ENCODE measurements at places on chromosomes 12 and 14.

GRCh38 chr12:58528271-58528670 lies 392.0 kb downstream of the LRIG3 start:
- DNase-seq = no peak

GRCh38 chr14:100860556-100861187 lies 34.8 kb downstream of the MEG3 start:
- DNase-seq = no peak

- DNase-seq = no peak
Measured at GRCh38 chr12:110042264-110042663, 6.1 kb downstream of the C12orf76 start.

- no peak for DNase-seq
Measured at GRCh38 chr14:39956372-39956771, 524.1 kb upstream of the FBXO33 start.

DNA sequence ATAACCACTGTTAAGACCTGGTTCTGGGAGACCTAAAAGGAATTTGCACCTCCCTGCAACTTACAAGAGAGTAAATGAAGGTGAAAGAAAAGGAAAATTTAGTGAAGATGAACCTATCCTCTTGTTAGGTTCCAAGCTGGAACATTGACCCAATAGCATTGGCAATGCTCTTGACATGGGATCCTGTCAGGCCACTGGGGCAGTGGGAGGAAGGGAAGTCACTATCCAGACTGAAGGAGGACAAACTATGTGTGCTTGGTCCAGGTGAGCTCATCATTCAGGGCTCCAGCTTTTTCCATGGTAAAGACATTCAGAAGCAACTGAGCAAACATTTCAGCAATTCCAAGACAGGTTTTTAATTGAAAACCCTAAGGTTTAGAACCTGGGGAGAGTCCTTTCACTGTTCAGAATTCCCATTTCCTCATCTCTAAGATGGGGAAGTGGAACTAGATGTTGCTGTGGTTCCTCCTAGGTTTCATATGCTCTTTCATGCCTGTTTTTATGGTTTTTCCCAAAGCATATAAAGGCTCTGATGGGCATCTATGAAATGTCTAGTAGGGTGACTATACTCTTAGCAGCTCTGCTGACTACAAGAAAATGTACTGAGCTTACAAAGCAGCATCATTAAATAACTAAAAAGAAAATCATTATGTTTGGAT lies 33.1 kb downstream of the MAPK1IP1L start:
- no peak for DNase-seq

GRCh38 chr12:12083688-12084087 lies 12.9 kb downstream of the BCL2L14 start:
- no peak for DNase-seq

DNA sequence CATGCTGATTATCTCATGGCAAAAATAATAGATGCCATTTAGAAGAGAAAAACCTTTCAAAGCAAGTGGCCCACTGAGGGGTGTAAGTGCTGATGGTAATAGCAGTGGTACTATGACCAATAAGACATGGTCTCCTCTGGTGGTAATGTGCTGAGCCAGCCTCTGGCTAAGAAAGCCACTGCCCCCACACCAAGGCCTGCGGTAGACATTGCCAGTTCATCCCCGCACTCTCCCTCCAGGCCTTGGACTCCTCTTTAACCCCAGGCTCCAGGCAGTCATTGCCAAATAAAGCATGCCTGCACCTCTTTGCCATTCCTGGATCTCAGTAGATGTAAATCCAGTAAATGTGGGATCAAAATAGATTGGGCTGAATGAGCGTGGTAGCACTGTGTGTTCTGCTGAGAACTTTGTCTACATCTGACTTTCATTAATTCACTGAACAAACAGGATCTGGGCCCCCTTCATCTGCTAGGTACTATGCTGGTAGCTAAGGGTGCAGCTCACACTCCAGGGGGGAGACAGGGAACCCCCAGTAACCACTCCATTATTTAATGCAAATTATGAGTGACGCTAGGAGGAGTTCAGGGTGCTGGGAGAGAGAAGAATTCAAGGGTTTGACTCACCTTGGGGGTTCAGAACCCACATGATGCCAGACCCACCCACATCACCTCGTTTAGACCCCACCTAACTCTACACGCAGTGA lies 89.3 kb downstream of the BCL11B start:
- no peak for DNase-seq

DNA sequence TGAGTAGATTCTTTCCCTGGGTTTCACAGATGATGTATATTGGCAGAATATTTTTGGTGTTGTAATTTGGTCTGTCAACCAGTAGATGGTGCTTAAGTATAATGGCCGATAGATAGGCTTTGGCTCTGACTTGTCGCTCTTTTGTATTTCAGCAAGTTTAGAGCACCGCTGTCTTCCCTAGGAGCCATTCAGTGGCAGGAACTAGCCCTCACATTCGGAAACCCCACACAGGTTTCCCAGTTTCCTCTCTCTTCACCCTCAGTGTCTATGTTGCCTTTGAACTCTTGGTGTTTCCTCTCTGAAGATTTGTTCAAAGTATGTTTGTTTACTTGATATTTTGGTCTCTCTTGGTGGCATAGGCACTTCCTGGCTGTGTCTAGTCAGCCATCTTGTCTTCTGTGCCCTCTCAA lies 102.2 kb downstream of the GPHN start:
- DNase-seq = no peak

GRCh38 chr14:41925409-41925808 lies 318.7 kb downstream of the LRFN5 start:
- no peak for DNase-seq

DNA sequence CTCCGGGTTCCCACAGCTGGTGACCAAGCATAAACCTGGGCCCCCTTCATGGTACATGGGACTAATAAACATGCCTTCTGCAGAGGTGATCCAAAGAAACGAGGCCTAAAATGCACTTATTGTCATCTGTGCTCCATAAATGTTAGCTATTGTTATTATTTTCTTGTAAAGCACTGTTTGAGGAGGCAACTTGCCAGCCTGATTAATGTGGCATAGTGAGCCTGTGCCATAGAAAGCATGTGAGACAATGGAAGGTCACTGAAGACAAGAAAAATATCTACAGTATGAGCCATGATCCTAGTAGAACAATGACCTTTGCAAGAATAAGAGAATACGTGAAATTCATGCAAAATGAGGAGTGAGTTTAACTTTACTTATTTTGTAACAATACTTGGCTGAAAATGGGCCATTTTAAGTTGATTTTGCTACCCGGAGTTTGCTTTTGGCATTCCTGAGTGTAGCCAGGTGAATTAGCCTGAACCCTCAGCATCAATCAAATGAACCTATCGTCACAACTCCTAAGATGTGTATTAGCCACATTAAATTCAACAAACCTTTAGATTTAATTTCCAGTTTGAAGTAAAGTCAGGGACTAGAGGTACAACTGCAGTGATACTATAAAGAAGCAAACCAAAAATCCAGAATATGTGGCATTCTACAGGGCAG lies 52.2 kb downstream of the CPM start:
- DNase-seq = no peak

DNA sequence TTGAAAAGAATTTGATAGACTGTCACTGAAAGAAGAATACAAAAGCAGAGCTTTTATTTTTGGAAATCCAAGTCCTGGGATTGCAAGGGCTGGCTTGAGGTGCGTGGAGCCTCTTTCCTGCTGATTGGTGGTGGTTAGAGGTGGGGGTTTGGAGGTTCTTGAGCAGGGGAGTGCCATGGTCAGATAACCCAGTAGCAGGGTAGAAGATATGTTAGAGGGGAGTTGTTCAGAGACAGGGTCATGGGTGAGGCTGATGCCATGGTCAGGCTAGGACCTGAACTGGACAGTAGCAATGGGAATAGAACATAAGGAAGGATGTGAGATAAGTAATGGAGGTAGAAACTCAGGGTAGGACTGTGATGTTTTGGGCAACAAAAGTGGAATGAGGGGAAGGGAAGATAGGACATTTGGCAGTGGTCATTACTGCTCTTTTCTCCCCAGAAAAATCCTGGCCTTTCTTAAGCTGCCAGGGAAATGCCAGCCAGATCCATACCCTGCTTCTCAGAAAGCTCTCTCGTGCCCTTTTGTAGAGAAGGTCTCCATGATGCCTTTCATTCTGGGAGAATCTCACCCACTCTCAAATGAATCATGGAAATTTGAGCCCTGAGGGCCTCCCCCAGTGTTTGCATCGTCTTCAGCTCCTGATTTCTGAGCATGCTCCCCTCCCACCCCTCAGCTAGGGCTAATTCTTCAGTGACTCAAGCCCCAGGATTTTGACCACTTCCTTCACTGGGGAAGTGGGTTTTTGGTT lies 9.5 kb downstream of the EMP1 start:
- no peak for DNase-seq
